ENCODE measurements at places on chromosomes 6 and 20.

GRCh38 chr6:46217671-46218131 lies 46.9 kb upstream of the ENPP5 start:
- DNase-seq, result no peak

DNA sequence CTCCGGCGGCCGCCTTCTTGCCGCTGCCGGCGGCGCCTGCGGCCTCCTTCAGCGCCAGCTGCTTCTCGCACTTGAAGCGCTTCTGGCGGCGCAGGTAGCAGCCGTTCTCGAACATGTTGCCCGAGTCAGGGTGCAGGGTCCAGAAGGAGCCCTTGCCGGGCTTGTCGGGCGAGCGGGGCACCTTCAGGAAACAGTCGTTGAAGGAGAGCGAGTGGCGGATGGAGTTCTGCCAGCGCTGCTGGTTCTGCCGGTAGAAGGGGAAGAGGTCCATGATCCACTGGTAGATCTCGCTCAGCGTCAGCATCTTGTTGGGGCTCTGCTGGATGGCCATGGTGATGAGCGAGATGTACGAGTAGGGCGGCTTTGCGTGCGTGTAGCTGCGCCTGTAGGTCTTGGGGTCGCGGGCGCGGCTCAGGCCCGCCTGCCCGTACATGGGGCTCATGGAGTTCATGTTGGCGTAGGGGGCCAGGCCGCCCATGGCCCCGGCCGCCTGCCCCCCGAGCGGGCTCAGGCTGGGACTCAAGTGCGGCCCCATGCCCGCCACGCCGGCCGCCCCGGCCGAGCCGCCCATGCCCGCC lies 1.9 kb downstream of the FOXA2 start:
- DNase-seq, result no peak

- no peak for DNase-seq
These were observed 40.4 kb downstream of the EPB41L2 start for GRCh38 chr6:131022691-131023090.

DNA sequence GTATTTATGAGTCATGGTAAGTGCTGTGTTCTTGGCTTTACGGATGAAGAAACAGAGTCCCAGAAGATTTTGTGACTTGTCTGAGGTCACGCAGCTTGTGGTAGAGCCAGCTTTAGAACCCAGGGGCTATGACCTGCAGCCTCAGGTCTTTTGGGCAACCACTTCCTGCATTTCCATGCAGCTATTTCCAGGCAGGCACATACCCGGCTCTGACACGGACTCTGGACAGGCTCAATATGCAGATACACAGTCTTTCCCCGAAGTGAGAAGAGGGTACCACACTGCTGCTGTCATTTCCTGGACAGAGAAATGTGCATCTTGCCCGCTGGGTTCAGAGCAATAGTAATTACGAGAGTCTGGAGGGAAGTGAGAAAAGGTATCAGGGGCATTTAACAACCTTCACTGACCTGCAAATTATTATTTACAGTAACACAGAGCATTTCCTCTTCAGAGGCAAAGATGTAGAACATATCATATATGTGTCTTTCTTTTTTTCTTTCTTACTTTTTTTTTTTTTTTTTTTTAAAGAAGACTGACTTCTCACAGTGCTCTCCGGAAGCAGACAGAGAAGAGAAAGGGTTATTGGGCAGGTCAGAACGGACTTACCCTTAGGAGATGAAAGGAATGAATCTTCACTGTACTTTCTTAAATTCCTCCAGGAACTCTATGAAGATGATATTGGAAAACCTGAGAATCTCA lies 185.1 kb downstream of the CLIC5 start:
- DNase-seq, result peak; percentile 39

GRCh38 chr6:33061987-33062386 lies 11.5 kb downstream of the HLA-DPA1 start:
- DNase-seq, result no peak

- no peak for DNase-seq
These were observed 42.7 kb downstream of the MGME1 start for GRCh38 chr20:18011482-18011881.

DNA sequence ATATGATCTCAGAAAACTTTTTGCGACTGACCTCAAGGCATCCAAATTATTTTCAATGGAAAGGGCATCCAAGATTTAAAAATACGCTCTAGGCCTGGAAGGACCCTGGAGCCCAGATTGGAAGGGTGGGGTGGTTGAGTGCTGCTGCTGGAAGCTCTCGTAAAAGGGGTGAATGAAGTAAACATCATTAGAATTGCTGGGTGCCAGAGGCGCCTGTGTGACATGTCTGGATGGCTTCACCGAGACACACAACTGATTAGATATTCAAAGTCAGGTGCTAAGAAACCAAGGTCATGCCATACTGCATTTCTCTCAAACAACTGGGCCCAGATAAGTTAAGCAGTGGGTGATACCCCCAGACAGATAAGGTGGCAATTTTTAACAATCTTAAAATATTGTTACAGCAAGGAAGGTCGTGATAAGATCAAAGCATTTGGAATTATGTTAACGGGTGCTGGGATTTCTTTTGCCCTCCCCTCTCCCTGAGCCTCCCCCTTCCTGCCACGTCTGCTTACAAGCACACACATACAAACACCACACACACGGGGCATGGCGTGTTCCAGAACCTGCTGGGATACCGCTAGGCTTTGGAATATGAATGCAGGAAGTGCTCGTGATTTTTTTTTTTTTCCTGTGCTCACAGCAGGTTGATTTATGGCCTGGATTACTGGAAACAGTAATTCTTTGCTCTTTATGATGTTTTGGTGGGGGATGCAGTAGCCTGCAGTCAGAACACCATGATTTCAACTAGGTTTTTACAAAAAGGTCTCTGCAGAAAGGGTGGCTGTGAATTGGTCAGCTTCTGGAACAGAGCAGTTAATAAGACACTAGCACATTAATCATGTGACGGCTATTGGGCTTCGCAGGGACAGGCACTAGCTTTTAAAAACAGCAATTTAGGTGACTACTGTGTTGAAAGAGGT lies 551.2 kb downstream of the QKI start:
- DNase-seq, result no peak

GRCh38 chr20:62728781-62729300 lies 20.2 kb downstream of the NTSR1 start:
- DNase-seq, result no peak

- no peak for DNase-seq
These were observed 112.2 kb downstream of the PLEKHG1 start for GRCh38 chr6:150711584-150712504.

- DNase-seq, result no peak
These were observed 518.6 kb downstream of the BMP2 start for GRCh38 chr20:7285918-7286556.

DNA sequence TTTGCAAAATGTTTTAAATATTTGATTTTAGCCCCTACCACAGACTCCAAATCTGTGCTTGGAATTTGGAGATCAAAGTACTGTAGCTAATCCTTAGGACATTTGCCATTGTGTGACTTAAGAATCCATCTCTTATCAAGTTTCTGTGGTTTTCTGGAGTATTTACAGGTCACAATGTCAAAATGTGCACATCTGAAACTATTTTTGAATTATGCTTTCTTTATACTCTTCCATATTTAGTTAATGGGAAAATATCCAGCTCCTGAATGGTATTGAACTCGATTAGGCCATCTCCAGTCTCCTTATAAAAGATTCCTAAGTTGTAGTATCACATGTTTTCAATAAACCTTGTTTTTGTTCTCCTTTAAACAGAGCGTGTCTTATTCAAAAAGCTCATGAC lies 162.5 kb downstream of the KHDC1L start:
- no peak for DNase-seq

DNA sequence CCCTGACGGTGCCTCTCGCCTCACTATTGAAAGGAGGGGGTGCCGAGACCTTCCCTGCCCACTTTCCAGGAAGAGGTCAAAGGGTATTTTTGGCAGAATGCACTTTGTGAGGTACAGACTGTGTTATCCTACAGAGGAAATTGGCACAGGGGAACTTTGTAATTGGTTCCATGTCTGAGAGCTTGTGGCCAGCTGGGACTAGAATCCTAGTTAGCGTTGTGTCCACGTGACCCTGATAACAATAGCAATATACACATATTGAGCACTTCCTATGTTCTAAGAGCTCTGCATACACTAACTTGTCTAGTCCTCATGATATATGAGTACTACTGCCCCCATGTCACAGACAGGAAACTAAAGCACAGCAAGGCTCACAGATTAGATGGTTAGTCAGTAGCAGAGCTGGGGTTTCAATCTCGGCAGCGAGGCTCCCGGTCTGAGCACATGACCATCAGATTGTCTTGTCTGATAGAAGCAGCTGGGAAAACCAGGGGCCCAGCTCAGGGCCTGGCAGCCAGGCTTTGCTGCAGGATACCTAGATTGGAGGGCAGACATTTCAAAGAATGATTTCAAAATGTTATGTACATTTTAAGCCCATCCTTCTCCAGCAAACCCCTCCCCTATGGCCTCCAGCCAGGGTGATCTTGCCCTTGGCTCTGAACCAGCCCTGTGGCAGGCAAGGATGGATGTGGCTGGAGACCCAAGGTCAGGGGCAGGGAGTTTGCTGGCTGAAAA lies 1.4 kb downstream of the MAPK13 start:
- DNase-seq, result no peak

DNA sequence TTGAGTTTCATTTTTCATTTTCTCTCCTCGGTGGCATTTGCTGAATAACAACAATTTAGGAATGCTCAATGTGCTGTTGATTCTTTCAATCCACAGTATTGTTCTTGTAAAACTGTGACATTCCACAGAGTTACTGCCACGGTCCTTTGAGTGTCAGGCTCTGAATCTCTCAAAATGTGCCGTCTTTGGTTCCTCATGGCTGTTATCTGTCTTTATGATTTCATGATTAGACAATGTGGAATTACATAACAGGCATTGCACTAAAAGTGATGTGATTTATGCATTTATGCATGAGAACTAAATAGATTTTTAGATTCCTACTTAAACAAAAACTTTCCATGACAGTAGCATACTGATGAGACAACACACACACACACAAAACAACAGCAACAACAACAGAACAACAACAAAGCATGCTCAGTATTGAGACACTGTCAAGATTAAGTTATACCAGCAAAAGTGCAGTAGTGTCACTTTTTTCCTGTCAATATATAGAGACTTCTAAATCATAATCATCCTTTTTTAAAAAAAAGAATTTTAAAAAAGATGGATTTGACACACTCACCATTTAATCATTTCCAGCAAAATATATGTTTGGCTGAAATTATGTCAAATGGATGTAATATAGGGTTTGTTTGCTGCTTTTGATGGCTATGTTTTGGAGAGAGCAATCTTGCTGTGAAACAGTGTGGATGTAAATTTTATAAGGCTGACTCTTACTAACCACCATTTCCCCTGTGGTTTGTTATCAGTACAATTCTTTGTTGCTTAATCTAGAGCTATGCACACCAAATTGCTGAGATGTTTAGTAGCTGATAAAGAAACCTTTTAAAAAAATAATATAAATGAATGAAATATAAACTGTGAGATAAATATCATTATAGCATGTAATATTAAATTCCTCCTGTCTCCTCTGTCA lies 88.1 kb downstream of the SNAP25 start:
- no peak for DNase-seq

DNA sequence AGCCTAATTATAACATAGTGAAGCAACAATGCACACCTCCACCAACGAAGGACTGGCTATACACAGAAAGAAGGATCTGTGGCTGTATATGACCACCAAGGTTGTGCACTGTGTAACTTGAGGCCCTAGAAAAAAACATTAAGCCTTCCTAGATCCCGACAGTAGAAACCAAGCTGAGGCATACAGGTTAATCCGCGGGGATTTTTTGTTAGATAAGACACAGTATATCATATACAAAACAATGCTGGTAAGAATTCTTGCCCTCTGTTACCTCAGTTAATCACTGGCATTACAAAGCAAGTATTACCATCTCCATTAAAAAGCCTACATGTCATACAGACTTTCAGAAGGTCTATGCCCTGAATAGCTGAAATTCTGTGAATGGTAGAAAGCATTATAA lies 228.8 kb downstream of the TBC1D32 start:
- no peak for DNase-seq

DNA sequence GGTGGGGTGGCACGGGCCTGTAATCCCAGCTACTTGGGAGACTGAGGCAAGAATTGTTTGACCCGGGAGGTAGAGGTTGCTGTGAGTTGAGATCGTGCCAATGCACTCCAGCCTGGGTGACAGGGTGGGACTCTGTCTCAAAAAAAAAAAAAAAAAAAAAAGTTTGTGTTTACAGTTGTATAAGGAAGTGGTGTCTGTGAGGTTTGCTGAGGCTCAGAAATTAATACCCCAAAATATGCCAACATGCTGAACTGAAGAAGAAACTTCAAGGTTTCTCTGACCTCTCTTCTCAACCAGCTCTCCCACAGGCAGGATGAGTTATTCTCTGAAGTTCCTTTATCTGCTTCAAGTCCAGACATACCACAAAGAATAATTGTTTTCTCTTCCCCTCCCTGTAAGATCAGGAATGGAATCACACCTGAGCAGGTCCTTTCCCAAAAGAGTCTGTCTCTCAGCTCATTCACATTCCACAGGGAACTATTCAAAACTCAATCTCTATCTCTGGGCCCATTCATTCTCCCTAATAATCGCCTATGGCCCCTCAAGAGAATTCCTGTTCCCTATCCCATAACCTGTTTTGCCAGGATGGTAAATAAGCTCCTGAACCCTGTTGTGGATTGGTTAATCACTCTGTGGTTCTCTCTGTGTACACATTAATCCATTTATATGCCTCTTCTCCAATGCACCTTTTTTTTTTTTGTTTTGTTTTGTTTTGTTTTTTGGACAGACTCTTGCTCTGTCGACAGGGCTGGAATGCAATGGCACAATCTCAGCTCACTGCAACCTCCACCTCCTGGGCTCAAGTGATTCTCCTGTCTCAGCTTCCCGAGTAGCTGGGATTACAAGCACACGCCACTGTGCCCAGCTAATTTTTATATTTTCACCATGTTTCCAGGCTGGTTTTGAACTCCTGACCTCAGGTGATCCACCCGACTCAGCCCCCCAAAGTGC lies 17.4 kb upstream of the KIFC1 start:
- no peak for DNase-seq

GRCh38 chr6:33857932-33858475 lies 54.2 kb upstream of the MLN start:
- no peak for DNase-seq

DNA sequence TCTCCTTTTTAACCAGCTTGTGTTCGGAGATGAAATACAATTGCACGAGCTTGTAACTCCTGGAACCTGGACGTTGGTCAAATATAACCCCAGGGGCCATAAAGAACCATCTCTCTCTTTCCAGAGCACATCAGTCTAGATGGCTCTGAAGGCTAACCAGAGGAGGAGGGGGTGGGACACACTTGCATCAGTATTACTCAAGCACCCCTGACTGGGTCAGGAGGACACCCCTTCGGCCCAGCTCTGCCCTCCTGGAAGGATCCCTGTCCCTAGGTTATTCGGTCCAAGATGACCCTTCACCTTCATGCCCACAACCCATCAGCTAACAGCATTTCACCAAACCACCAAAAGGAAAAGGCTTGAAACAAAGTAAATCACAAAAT lies 67.1 kb downstream of the FYN start:
- DNase-seq, result no peak

All from activated CD4-positive, alpha-beta T cell treated with anti-CD3 and anti-CD28 coated beads for 24 hours (primary cell).